Sigmoid colon (tissue), 7 donors: ENCODE measurements at places on chromosomes 13 and 19. TPM values are rescaled to one million over a fixed set of nuclear protein-coding genes. Genes with fewer than 3 reads are reported as not detected.

Gene PSG2
- not detected for total RNA-seq

Gene LIPE
- total RNA-seq, result 1.6 TPM

Gene RASGRP4
- total RNA-seq, result 3.5 TPM

Gene ZFP28
- total RNA-seq, result 11.1 TPM

Gene KIR2DL4
- not detected for total RNA-seq

Gene KASH5
- total RNA-seq, result not detected

Gene MBD3L4
- total RNA-seq, result not detected

Gene MEIOSIN
- not detected for total RNA-seq

Gene ZNF610
- total RNA-seq, result 2.5 TPM

DNA sequence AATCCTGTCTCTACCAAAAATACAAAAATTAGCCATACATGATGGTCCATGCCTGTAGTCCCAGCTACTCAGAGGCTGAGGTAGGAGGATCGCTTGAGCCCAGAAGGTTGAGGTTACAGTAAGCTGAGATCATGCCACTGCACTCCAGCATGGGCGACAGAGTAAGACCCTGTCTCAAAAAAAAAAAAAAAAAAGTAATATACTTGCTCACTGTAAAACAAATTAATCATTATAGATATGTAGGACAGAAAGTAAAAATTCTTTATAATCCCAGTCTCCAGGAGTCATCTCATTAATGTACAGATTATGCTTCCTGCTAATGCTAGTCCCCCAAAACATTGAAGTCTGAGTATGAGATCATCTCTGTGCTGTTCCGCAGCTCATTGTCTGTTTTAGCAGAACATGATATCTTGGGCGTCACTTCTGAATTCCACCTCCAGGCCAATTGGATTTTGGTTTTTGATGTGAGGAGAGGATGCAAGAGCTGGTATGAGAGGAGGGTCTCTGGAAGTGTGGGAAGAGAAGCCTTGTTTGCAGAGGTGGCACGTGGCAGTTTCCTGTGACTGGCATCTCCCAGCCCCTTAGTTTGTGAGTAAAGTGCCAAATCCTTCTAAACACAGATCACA lies 75.4 kb upstream of the NPAS1 start:
- DNase-seq, result no peak

DNA sequence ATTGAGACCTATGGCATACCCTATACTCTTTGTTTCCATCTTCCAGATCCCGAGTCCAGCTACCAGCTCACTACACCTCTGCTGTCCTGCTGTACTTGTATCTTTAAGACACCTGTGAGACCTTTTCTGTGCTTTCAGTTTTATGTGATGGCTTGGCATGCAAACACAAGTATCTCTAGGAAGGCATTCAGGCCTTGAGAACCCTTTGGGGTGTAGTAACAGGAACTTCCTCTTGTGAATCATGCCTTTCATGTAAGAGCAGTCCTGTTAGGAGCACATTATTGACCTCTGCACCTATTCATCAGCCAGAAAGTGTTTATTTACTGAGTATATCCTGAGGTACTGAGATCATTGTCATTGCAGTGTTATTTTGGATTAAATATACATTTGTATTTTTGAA lies 87.0 kb upstream of the HTR2A start:
- no peak for DNase-seq

DNA sequence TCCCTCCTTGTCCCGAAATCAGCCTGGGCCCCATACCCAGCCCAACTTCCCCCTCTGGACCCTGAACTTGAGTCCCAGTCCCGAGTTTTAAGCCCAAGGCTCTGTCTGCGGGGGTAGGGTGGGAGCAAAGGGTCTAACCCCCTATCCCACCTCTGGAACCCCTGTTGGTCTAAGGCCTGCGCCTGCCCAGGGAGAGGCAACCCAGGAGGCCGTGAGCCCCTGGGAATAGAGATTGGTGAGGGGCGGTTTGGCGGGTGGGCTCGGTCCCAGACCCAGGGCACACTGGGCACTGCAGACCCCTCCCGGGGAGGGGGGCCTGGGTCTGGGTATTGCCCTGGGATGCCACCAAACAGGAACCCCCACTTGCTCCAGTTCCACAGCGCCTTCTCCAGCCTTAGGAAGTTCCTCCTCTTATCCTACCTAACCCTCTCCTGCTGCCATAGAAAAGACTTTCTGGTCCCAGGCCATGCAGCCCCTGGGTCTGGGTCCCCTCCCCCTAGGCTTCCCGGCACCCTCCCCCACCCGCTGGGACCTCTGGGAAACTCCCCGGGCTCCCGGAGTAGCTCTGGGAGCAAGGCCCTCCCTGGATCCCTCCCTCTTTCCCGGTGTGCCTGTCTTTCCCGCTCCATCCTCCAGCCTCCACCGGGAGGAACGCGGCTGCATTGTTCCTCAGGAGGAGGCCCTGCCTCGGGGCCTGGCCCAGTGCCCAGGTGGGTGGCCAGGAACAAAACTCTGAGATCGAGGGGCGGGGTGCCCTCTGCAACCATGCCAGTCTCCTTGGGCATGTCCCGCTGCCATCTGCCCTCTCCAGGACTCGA lies 33.6 kb upstream of the NANOS3 start:
- peak; percentile 86 for DNase-seq

GRCh38 chr19:18223860-18224524 lies 2.2 kb downstream of the PDE4C start:
- peak; percentile 69 for DNase-seq

GRCh38 chr13:63983366-63983765 lies 2567.7 kb upstream of the PCDH20 start:
- DNase-seq, result no peak

GRCh38 chr19:18418483-18419194 lies 559 bp upstream of the SSBP4 start:
- DNase-seq, result no peak

DNA sequence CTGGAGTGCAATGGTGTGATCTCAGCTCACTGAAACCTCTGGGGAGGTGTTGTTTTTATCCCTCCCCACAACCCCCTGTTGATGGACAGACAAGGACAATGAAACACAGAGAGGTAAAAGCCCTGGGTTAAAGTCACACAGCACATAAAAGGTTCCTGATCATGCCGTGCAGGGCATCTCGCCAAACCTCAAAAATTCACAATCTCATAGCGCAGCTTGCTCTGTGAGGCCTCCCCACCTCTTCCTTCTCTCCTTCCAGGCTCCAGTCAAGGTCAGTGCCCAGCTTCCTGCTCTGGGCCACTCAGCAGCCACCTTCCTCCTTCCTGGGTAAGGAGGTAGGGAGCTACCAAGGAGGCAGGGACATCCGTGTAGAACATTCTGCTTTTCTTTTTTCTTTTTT lies 2.3 kb downstream of the FUT2 start:
- DNase-seq, result no peak

GRCh38 chr19:23542562-23542961 lies 144.4 kb downstream of the ZNF675 start:
- DNase-seq, result no peak

GRCh38 chr19:55579766-55580621 lies 654 bp downstream of the ZNF579 start:
- no peak for DNase-seq

DNA sequence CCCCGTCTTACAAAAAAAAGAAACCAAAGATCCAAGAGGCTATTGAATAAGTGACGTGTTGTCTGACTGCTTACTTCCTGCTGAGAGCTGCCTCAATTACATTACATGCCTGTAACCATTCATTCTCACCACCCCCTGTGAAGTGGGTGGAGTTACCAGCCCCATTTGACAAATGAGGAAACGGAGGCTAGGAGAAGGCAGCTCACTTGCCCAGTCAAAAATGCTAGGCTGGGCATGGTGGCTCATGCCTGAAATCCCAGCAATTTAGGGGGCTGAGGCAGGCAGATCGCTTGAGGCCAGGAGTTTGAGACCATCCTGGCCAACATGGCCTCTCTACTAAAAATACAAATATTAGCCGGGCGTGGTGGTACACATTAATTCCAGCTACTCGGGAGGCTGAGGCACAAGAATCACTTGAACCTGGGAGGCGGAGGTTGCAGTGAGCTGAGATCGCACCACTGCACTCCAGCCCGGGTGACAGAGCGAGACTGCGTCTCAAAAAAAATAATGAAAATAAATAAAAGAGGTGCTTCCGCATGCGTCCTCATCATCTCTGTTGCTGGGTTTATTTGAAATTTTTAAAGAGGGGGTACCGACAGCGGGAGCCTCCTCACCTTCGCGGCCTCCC lies 499 bp downstream of the LSM7 start:
- no peak for DNase-seq

DNA sequence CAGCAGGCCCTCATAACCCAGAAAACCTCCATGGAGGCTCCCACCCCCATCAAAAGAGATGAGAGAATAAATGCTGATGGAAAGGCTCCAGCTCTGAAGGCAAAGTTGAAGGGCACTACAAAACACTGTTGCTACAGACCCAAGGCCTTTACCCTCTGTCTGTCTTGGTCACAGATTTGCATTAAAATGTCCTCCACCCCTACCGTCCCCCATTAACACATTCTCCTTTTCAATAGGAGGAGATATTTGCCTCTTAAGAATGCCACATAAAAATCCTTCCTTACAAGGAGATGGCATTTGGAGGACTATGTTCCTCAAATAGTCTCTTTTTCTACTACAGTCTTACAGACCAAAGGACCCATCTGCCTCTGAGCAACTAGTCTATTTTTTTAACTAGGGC lies 361.5 kb downstream of the ENOX1 start:
- no peak for DNase-seq

DNA sequence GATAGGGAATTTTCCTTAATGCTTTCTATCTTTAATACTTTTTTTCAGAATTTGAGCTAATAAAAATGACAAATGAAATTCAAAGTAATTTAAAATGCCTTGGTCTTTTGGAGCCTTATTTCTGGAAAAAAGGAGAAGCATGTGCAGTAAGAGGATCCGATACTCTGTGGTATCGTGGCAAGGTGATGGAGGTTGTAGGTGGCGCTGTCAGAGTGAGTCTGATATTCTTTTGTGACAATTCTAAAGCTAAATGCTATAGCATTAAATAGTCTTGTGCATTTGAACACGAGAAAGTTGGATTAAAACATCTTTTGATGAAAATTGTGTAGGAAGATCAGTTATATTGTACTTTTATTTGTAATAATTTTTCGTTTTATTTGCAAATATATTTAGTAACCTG lies 95.0 kb downstream of the RNF17 start:
- DNase-seq, result no peak

DNA sequence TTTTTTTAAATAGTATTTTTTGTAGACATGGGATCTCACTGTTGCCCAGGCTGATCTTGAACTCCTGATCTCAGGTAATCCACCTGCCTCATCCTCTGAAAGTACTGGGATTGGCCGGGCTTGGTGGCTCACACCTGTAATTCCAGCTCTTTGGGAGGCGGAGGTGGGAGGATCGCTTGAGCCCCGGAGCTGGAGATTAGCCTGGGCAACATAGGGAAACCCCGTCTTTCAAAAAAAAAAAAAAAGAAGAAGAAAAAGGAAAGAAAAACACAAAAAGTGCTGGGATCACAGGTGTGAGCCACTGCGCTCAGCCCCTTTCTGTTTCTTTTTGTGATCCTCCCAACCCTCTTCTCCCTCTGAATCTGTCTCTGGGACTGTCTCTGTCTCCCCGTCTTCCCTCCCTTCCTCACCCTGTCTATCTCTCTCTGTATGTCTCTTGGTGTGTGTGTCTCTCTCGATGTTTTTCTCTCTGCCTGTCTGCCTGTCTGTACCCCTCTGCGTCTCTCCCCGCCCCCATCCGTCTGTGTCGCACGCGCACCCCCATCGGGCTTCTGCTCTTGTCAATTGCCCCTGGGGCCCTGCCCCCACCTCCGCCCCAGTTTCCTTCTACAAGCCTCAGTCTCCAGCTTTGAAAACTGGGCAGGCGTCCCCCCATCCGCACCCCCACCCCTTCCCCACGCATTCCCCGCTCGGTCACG lies 540 bp upstream of the ZFP36 start:
- DNase-seq, result no peak

- DNase-seq, result no peak
These were observed 8.9 kb downstream of the PIP5K1C start for GRCh38 chr19:3691372-3691716.

DNA sequence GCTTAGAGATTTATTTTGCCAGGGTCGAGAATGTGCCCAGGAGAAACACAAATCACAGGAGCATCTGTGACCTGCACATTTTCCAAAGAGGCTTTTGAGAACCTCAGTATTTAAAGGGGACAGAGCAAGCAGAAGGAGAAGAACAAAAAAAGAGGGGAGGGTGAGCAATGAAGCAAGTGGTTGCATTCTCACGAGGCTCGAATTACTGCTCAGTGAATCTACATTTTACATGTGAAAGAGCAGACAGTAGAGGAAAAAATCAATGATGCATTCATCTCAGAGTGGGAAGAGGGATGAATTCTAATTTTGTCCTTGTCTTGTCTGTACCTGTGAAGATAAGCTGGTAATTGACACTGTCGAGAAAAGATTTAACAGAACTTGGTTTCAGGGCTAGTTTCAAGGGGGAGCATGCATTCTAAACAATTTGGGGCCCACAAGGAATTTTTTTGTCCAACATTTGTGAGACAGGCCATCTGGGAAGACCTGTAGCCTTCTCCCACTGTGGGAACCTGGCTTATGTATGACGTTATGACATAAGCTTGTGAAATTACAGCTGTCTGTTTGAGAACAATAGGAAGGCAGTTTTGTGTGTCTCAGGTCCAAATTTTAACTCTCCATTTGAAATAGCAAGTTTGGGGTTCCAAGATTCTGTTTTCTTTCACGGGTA lies 855.1 kb downstream of the SLITRK5 start:
- DNase-seq, result no peak

DNA sequence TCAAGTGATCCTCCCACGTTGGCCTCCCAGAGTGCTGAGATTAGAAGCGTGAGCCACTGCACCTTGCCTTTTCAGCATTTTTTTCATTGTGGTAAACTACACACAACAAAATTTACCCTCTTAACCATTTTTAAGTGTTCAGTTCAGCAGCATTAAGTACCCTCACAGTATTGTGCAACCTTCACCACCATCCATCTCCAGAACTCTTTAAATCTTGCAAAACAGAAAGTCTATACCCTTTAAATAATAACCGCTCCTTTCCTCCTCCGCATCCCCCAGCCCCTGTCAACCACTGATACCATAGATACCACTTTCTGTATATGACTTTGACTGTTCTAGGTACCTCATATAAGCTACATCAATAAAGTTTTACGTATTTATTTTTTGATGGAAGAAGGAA lies 20.8 kb upstream of the CASP14 start:
- DNase-seq, result no peak

GRCh38 chr13:98959291-98959690 lies 18.6 kb downstream of the DOCK9 start:
- no peak for DNase-seq

GRCh38 chr13:104411141-104411765 lies 1345.0 kb upstream of the SLC10A2 start:
- no peak for DNase-seq

- peak; percentile 94 for DNase-seq
These were observed at the start of gene ZNF575 for GRCh38 chr19:43532962-43533545. Gene ZNF575, plus strand, starts transcription at chr19:43533188. Its CDS starts 1,235 bp downstream, at chr19:43534423.

GRCh38 chr13:40801255-40802217 lies 12.1 kb downstream of the SLC25A15 start:
- DNase-seq, result no peak

- DNase-seq, result no peak
These were observed 13.5 kb downstream of the ZNF536 start for GRCh38 chr19:30385666-30386065.

DNA sequence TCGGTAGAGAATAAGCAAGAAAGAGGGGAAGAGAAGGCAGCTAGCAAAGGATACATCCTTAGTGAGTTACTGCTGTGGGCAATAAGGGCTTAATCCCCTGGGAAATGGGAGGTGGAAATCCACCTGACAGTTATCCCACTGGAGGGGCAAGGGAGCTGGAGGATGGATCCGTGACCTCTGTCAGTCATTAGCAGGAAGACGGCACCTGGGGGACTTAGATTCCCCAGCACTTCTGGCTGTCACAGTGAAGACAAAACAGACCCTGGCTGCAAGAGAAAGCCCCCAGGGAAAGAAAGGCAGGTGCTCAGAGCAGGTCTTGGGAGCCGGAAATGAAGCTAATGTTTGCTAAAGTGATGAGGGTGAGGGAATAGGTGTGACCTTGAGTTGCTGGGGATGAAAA lies 70.4 kb upstream of the MRI1 start:
- DNase-seq, result no peak
